Amniotic epithelial cell (primary cell): ENCODE measurements at places on chromosomes 12 and 14.

DNA sequence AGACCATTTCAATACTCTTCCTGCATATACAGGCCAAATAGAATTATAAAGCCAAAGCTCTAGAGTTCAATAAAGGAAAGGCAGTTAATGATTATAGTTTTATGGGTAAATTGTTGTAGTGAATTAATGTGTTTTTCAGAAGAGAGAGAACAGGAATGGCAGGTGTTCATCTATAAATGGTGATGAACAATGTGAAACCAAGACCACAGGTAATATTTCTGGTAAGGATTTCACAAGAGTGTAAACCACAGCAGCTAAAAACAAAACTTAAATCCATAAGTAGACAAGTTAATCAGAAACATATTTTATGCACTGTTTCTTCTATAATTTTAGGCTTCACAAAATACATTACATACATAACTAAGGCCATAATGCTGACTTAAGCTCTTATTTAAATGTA lies 204.4 kb downstream of the SYT1 start:
- no peak for DNase-seq

DNA sequence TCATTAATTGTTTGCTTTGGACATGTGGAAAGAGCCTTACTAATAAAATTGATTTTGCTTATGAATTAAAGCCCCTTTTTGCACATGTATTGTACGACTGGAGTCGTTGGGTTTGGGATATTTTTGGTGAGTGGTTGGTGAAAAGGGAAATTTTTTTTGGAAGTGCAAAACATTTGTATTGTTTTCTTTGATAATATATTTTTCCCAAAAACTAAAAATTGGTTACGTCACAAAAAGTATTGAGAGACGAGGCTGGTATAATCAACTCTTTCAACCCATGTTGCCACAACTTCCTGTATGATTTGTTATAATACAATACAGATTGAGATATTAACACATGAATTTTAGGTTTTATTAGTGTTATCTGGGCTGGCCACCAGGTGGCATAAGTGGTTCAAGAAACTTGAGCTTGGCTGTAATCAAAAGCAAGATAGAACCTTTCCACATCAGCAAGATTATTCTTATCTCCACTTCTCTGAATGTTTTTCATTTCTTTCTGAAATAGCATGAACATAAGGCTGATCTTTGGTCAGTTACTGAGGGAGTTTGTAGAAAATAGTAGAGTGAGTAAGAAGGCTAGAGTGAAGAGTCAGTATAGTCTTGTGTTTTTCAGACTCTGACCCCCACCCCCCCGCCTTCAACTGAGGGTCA lies 8.7 kb downstream of the NGDN start:
- peak; percentile 86 for DNase-seq

DNA sequence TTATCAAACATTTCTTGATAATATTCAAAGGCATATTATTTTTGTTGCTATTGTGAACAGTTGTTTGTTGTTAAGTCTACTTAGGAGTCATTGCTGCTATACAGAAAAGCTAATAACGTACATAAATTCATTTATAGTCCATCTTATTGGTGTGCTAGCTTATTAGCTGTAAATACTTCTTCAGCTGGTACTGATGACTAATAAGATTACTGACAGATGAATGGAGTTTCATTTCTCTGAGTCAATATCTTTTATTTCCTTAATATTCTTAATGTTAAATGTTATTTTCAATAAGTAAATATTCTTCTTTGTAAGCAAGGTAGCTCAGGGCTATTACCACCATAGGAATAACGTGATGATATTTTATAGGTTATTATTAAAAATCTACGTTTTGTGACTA lies 139.4 kb upstream of the SLCO1C1 start:
- DNase-seq: no peak

DNA sequence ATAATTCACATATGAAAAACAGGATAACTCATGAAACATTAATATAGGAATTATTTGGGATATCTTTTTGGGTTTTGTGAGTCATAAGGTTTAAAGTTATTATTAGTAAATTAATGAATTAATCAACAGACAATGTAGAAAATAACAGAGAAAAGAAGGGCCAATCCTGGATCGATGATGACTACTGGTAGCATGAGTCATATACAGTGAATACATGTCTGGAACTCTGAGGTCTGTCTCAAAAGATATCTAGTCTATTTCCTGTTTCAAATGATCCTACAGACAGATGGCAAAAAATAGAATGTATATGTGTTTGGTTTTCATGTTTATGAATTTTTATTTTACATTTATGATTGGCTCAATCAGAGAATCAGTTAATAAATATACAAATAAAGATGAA lies 86.4 kb upstream of the RTL1 start:
- DNase-seq: no peak

DNA sequence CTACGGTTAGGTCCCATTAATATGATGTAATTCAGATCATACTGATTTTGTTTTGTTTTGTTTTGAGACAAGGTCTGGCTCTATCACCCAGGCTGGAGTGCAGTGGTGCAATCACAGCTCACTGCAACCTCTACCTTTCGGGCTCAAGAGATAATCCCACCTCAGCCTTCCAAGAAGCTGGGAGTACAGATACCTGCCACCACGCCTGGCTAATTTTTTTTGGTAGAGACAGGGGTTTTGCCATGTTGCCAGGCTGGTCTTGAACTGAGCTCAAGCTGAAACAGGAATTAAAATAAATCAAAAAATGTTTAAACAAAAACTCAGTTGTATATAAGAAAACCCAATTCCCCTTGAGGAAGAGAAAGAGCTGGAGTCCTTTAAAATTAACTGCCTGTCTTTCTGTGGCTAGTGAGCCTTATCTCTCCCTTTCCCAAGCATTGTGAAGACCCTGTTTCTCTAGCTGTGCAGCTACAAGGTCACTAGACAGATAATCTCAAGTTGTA lies 17.7 kb upstream of the ANAPC7 start:
- peak; percentile 24 for DNase-seq

DNA sequence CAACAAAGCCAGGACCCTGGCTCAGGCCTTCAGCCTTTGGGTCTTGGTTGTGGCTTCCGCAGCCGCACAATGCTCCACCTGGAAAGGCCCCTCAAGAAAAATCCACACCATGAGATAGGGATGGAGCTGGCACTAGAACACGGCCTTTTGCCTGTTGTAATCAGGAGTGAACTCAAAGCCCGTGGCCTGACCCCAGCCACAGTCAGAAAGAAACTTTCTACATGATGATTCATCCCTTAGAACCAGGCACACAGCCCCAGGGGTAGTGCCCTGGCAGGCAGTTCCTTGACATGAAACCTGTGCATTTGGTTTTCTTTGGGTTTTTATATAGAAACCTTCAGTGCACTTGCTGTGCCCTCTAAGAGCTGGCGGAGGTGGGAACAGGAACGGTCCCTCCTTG lies 5.1 kb downstream of the CLMN start:
- DNase-seq: peak; percentile 71

DNA sequence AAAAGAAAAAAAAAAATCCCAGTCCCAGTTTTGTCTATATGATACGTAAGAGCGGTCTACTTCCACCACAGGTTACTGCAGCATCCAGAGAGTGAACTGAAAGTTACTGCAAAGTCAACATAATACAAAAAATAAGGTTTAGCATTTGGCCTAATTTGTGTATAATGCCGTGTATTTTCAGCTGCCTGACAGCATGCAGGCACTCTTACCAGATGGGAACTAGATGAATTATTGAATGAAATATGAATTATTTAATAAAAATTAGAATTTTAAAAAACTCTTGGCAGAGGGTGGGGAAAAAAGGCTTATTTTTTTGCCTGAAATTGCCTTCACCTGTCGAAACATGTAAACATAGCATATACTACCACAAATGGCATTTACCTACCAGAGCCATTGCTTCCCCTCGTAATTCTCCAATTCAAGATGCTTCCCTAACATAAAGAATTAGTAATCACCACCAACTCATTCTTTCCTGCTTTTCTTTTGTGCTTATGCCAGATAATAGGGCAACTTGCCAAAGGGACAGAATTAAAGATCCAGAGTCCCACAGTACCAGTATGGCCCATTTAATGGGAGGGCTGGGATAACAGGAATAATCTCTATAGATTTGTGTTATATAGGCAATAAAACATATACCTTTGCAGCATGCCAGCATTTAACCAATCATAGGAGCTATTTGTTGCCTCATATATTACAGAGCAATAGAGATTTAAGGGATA lies 31.1 kb downstream of the ATF7 start:
- DNase-seq: no peak

GRCh38 chr14:95564060-95564459 lies 29.2 kb downstream of the GLRX5 start:
- no peak for DNase-seq

GRCh38 chr14:69895109-69895508 lies 15.9 kb downstream of the SMOC1 start:
- no peak for DNase-seq

- DNase-seq: no peak
Measured at GRCh38 chr12:121366063-121366459, 13.8 kb upstream of the ANAPC5 start.

GRCh38 chr12:116027551-116027821 lies 250.0 kb downstream of the MED13L start:
- DNase-seq: peak; percentile 28

GRCh38 chr14:47252802-47253201 lies 422.6 kb downstream of the MDGA2 start:
- no peak for DNase-seq

DNA sequence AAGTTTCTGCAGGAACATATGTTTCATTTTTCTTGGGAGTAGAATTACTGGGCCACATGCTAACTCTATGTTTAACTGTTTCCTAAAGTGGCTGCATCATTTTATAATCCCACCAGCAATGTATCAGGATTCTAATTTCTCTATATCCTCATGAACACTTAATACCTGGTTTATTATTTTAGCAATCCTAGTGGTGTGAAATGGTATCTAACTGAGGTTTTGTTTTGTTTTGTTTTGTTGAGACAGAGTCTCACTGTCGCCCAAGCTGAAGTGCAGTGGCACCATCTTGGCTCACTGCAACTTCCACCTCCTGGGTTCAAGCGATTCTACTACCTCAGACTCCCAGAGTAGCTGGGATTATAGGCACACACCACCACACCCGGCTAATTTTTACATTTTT lies 6.5 kb downstream of the SPTLC2 start:
- DNase-seq: no peak

GRCh38 chr14:58631732-58632131 lies 6.0 kb upstream of the DACT1 start:
- no peak for DNase-seq

GRCh38 chr14:56896922-56897321 lies 86.6 kb upstream of the OTX2 start:
- no peak for DNase-seq

- DNase-seq: no peak
Measured at GRCh38 chr14:99356031-99356608, 84.1 kb upstream of the BCL11B start.

- peak; percentile 85 for DNase-seq
Measured at GRCh38 chr14:103391048-103391447, 5.8 kb downstream of the MARK3 start.

DNA sequence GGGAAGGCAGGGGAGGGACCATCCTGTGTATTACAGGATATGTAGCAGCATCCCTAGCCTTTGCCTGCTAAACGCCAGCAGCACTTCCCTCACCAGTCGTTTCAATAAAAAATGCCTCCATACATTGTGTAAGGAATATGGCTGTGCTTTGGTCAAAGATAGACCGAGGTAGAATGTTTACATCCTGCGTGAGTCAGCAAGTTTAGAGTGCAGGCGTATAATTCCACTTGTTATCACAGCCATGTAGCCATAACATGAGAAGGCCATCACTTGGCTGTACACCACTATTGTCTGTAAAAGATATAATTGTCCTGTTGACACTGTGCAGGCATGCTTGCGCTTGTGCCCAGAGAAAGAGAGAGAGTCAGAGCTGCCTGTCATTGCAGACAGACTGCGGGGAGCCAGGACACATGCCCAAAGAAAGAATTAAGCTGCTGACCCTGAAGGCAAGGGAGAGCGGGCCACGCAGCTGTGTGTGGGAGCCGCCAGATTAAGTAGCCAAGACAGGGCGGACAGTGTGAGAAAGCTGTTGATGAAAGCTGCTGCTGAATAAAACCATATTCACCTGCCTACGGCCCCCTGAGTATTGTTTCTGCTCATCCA lies 68.4 kb downstream of the CRACR2A start:
- DNase-seq: no peak

GRCh38 chr12:45309836-45310626 lies 94.1 kb downstream of the ANO6 start:
- DNase-seq: peak; percentile 70

GRCh38 chr12:110813285-110813684 lies 33.5 kb upstream of the CCDC63 start:
- DNase-seq: no peak

DNA sequence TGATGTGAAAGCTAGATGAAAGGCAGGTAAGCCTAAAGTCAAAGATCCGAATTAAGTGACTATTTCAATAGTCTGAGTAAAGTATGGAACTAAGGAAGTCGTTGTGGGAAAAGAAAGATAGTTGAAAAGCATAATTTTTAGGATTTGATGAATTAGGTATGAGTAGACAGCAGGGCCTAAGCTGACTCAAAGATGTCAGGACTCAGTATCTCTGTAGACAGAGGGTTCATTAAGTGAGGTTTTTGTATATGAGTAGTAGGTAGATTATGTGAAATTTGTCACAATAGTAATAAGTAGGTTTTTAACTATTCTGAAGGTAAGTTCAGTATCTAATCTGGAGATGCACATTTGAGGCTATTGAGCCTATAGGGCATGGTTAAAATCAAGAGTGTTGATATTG lies 196.4 kb downstream of the RASSF9 start:
- DNase-seq: no peak

- no peak for DNase-seq
Measured at GRCh38 chr14:80699861-80700260, 241.7 kb downstream of the CEP128 start.

DNA sequence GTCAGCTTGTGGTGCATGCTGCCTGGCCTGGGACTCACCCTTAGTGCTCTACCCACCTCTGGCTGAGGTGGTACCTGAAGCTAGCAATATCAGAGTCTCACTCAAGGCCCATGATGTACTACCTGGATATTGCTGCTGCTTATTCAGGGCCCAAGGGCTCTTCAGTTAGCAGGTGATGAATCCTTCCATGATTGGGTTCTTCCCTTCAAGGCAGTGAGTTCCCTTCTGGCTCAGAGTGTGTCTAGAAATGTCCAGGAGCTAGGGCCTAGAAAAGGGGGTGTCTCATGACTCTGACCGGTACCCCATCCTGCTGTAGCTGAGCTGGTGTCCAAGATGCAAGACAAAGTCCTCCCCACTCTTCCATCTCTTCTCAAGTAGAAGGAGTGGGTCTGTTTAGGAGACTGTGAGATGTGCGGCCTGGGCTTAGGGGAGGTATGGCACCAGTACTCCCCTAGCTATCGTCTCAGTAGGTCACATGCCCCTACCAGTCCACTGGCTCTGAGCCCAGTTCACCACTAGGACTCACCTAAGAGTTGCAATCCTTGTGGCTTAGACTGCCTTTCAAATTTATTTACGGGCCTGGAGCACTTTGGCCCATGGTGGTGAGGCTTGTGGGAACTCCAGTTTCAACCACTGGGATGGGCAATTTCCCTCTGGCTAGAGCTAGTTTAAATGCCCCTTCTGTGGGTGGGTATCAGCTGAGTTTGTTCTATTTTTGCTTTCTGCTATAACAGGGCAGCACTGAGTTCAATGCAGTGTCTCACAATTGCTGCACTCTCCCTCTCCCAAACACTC lies 12.2 kb downstream of the PRORP start:
- no peak for DNase-seq

DNA sequence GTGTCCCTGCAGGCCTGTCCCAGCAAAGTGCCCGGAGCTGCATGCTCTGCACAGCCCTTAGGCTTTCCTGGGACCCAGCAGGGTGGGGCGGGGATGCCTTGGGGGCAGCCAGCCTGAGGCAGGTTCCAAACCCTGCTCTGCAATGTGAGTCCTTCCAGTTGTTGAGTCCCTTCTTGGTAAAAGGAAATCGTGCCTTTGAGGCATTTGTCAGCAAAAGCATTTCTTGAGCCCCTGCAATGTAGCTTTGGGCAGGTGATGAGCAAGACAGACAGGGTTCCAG lies 38.1 kb upstream of the TRAF3 start:
- no peak for DNase-seq
